RCC 7860 (cell line): ENCODE measurements at places on chromosomes 12 and 14.

GRCh38 chr12:3725388-3726115 lies 27.4 kb downstream of the CRACR2A start:
- no peak for DNase-seq

- DNase-seq: no peak
These were observed 4.3 kb upstream of the RAPGEF3 start for GRCh38 chr12:47762850-47763465.

- DNase-seq: no peak
These were observed 9.7 kb downstream of the PACS2 start for GRCh38 chr14:105324080-105324778.

DNA sequence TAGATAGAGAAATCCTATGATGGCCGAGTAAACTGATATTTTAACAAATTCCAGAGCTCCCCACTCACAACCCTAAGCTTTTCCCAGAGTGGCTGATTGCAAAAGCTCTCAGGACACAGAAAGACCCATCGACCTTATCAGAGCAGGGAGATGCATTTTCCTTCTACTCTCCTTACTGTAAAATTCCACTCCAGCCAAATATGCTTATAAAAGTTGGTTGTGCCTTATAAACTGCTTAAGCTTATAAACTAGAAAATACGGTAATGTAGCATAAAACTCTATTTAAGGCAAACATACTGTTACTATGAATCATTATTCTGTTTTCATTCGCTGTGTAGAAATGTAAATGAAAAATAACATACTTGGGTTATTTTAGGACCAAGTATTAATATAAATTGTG lies 41.6 kb upstream of the TRHDE start:
- DNase-seq: no peak

DNA sequence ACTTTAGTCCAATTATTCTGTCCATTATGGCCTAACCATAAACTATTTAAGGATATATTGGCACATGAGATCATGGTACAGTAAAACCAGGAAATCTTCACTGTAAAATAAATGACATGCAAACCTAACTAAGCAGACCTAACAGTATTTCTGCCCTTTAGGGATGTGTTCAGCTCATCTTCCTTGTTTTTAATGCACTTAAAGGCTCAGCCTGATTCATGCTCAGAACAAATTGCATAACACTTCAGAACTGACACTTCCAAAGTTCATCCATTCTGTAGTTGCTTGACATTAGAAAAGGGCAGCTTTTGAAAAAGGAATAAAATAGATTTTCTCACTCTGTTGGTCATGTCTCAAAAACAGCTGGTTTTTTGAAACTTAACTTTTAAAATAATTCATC lies 708.5 kb downstream of the C12orf50 start:
- no peak for DNase-seq

DNA sequence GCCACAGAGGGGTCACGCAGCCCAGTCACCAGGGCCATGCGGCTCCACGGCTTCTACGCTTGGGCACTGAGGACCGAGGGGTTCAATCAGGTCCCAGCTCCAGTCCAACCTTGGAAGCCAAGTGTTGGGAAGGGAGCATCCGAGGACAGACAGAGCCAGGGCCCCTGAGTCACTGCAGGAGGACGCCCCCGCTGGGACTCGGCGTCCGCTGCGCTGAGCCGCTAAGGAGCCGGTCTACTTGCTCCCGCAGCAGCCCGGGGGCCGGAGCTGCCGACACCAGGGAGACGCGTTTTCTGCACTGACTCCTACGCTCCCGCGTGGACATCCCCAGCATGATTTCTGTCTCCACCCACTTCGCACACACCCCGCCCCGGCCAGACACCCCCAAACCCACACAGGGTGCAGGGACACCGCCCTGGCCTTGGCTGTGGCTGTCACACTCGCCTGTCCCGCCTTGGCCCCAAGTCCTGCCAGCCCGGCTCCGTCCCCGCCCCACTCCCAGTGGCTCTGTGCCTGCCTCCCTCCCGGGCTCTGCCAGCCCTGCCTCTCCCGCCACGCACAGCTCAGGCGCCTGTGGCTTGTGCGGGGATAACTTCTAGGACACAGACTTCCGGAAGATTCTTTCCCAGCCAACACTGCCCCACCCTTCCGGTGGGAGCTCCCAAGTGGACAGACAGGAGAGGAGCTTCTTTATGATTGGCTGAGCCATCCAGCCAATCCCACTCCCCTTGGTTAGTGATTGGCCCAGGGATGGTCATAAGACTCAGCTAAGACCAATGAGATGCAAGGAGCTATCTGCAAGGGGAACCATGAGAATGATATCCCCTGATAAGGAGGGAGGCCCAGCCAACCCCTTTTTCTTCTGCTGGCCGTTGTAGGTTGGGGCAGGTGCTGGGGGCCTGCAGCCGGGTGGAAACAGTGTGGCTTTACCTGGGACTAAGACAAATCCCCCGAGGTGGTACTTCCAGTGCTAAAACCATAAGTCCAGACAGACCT lies 118.9 kb upstream of the SFSWAP start:
- DNase-seq: no peak

GRCh38 chr14:24160499-24160849 lies 591 bp upstream of the IRF9 start:
- DNase-seq: no peak

GRCh38 chr12:51848841-51849735 lies 570 bp upstream of the FIGNL2 start:
- no peak for DNase-seq

GRCh38 chr14:105987563-105987962 lies 461.2 kb downstream of the TMEM121 start:
- no peak for DNase-seq

DNA sequence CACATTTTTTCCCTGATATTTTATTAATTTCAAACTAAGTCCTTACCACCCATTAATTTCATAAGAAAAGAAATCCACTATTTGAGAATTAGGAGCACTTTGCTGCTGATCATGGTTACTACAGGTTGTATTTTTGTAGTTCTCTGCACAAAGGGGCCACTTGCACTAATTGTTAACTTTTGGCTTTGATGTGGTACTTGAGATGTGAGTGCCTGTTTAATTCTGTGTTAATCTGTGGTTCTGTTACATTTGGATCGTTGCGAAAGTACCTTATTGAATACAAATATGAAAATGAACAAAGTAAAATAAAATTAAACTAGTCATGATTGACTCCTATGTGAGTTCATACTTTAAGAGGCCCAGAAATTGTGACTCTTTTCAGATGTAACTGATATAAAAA lies 374.9 kb upstream of the RGS6 start:
- no peak for DNase-seq

DNA sequence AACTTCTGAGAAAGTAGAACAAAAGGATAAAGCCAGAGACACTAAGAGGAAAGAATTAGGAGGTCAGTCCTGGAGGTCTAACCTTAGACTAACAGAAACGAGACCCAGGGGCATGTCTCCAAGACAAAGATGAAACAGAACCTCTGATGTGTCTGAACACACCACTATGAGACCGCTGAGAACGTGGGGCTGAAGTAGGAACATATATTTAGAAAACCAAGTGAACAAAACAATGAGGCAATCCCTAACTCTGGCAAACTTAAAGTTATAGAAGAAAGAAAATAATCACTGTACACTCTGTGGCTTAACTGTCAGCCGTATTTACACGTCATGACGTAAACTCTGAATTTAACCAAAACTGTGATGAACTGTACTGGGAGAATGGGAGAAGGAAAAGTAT lies 17.9 kb downstream of the KCTD10 start:
- DNase-seq: no peak

GRCh38 chr12:84704856-84705255 lies 207.7 kb downstream of the SLC6A15 start:
- DNase-seq: no peak

GRCh38 chr12:1875608-1876007 lies 42.8 kb downstream of the CACNA2D4 start:
- no peak for DNase-seq

DNA sequence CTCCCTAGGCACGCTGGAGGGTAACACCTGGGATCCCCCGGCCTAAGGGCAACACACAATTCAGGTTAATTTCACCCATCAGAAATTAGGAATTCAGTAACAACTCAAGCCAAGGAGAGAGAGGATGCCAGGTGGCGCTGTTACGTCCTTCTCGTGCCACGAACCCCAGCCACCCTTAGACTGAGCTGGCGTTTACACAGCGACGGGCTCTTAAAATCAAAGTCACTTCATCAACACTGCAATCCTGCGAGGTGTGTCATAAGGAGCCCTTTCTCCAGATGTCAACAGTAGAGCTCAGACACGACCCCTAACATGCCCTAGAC lies 110.6 kb upstream of the TMEM132D start:
- no peak for DNase-seq

DNA sequence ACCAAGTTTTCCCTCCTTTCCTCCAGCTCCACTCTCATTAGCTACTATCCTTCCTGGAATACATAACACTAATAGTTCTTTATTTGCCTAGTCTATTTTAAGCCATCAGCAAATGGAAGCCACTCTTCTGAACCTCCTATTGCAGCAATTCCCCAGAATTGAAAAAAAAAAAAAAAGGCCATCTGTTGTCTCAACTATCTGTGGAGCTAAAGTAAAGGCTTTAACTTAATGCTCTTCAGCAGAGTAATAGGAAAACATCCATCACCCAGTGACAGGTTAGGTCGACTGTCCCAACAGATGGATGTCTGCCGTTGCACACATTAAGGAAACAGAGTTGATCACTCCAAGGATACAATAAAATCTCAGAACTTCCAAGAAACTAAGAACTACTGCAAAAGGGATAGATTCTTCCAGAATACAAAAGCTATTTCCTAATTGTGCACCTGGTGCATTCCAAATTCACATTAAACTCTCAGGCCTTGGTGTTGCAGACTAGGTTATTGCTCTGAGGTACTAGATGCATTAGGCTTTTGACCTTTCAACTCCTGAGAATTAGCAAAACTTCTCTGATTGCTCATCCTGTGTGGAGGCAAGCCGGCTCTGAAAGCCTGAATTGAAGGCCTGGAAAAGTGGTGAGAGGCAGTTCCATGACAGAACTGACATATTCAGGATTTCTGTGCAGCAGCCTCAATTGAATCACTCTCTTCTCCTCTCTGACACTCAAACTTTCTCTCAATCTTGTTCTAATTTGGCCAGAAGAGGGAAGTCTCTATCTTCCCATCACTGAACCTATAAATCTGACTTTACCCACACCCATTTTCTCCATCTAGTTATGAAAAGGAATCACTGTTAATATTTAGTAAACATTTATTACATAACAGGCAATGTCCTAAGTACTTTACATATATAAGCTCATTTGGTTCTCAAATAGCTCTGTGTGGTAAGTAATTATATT lies 238.4 kb upstream of the HMGA2 start:
- DNase-seq: no peak

DNA sequence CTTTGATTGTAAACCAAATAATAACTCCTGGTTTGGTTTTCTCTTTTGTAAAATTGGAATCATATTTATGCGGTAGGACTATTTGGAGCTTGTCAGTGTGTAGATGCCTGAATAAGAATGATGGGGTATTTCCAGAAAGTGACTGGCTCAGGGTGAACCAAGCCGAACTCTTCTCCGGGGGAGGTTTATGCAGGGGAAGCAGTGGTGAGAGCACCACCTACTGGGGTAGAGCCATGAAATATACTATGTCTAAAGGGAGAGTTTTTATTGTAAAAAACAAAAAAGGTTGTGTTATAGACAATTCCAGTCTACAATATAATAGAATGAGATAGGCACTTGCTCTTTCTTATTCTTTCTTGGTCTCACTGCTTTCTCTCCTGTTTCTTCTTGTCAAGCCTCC lies 222.9 kb upstream of the SLC16A7 start:
- DNase-seq: no peak

- DNase-seq: no peak
These were observed 1.4 kb downstream of the AKT1 start for GRCh38 chr14:104794099-104794498.

- no peak for DNase-seq
These were observed 1768.1 kb upstream of the SEL1L start for GRCh38 chr14:83301791-83302190.

GRCh38 chr12:130102266-130102665 lies 60.0 kb upstream of the FZD10 start:
- DNase-seq: no peak

DNA sequence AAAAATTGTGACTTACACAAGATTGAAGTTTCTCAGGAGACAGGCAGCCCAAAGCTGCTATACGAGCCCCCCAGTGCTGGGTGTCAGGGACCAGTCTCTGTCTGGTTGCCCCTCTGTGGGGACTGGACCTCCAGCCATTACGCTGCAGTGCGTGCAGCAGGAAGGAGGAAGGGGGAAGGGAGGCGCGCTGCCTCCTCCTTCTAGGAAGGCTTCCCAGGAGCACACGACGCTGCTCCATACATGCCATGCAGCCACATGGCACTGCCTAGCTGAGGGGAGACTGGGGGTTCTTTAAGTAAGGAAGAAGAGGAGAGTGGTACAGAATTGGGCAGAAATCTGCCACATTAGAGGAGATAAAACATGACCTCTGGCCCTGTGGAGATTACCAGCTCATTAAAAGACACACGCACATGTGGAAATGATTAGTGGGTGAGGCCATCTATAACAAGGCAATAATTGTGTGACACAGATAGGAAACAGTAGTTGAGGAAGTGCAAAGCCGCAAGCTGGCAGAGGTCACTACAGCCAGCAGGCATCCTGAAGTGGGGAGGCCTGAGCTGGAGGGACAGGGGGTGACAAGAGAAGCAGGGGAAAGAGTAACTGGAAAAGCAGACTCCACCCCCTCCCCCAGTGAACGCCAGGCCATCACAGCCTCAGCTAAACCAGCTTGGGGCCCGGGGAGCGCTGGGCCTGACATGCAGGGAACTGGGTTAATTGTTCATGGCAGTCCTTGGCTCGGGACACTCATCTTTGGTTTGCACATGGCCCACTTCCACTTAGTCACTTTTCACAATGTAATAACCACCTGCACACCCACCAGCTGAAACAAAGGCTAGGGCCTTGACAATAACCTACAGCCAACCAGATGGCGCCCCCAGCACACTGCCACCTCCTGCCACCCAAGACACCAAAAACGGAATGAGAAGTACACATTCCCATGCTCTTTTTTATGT lies 39.6 kb downstream of the CCDC88C start:
- DNase-seq: no peak

DNA sequence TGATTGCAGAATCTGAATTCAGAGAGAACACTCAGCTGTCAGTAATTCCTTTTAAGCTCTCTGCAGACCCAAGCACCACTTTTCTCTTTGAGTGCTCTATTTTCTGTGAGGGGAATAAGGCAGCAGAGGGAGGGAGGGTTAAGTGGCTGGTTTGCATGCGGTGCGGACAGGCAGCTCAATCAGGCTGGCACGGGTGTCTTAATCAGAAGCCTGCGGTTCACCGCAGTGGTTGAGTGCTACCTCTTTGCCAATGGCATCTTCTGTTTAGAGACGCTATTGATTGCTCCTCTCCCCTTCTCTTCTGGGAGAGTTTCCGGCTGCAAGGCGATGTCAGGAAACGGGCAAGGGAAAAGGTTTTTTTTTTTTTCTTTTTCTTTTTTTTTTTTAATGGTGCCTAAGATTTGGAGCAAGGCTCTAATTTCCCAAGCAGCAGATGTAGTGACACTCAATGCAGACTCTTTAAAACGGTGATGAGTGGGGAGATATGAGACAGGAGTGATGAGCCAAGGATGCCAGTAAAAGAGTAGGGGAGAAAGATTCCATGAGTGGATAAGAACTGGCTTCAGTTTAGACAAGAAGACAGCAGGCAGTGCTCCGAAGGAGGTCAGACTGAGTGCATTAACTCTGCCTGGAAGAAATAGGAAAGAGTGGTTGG lies 533.7 kb upstream of the SEL1L start:
- no peak for DNase-seq
